ENCODE measurements at places on chromosomes 1 and 21. TPM values are rescaled to one million over a fixed set of nuclear protein-coding genes. Genes with fewer than 3 reads are reported as not detected.

- no peaks in the 10 kb centered on the region for H3K4me1 ChIP-seq
- H3K27ac ChIP-seq = no peak overlapping the region
- H3K4me3 ChIP-seq = no peak overlapping the region
- H3K36me3 ChIP-seq = no peaks in the 10 kb centered on the region
- no peak for DNase-seq
Observed at GRCh38 chr1:204945565-204945977, 74.9 kb downstream of the NFASC start.

Gene SLC45A3
- 2.3 TPM for total RNA-seq

DNA sequence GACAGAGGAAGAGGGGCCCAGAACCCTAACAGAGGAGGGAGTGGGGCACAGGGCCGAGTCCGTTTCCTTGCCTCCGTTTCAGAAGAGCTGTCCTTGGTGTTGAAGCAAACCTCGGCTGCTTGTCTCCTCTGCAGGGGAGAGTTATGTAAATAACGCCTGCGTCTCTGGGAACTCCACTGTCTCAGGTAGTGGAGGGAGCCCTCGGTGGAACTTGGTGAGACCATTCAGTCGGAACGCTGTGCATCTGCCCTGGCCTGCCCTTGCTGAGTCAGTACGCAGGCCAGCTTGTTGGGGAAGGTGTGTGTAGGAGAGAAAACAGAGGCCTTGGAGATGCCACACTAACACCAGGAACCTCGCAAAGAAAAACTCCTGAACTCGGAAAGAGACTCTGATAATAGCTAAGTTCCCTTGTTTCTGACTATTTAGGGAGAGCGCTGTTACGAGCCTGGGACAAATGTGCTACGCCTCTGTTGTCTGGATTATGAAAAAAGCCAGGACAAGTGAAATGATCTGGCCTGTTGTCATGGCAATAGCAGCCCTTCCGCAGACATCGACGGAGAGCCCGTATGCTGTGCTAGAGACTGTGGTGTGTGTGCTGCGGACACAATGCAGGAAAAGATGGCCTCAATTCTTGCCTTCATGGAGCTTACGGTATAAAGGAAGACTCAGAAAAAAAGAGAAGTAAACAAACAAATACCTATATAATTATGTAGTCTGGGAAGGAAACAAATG, 94.6 kb upstream of the AKT3 start:
- no peak overlapping the region for H3K27ac ChIP-seq
- H3K27me3 ChIP-seq = peaks cover 3% of the 10 kb centered on the region
- H3K36me3 ChIP-seq = no peaks in the 10 kb centered on the region

DNA sequence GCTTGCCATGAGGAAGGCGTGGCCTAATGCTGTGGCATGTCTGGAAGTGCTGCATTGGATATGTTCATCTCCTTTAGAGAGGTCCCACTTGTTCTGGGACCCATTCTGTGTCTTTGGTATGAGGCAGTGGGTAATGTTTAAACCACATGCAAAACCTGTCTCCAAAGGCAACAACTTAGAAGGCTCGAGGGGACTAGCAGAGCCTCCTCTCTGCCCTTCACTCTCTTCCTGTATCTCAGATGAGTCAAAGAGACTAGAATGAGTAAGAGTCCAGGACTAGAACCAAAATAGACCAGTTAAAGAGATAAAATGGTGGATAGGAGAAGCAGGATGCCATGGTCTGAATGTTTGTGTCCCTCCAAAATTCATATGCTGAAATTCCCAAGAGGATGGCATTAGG, 220.8 kb upstream of the KIAA0040 start:
- no peak for DNase-seq
- H3K4me3 ChIP-seq = no peak overlapping the region
- H3K27me3 ChIP-seq = no peaks in the 10 kb centered on the region

GRCh38 chr21:33325222-33326067, 675 bp downstream of the IFNAR1 start:
- peak overlapping the region; percentile 97 for H3K4me3 ChIP-seq
- peaks cover 3% of the 10 kb centered on the region for H3K36me3 ChIP-seq

DNA sequence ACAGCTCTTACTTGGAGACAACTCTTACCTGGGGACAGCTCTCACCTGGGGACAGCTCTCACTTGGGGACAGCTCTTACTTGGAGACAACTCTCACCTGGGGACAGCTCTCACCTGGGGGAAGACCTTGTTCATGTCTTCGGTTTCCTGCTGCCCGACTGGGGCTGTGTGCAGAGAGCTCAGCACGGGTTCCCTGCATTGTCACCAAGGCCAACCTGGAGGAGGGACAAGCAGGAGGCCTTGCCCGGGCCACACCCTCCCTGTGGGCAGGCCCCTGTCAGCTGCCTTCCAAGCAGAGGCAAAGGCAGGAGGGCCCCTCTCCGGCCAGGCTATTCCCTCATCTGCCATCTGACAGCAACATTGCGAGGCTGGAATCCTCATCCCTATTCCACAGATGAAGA, at the start of gene LDLRAD1:
Gene LDLRAD1, minus strand, starts transcription at position 208 of the 400 bp plus-strand sequence. Its CDS starts 74 bp downstream, at position 134.
- no peak within 1 kb of the TSS for H3K27ac ChIP-seq
- H3K4me1 ChIP-seq = no peaks in the 10 kb centered on the region
- H3K36me3 ChIP-seq = no peaks in the 10 kb centered on the region
- H3K27me3 ChIP-seq = peaks cover 11% of the 10 kb centered on the region
- no peak for DNase-seq

GRCh38 chr1:160071289-160071688, 1.3 kb upstream of the KCNJ10 start:
- no peak for DNase-seq
- H3K27me3 ChIP-seq = peaks cover 30% of the 10 kb centered on the region
- H3K27ac ChIP-seq = no peak overlapping the region
- no peak overlapping the region for H3K4me3 ChIP-seq
- peaks cover 17% of the 10 kb centered on the region for H3K4me1 ChIP-seq

Gene GPR52
- total RNA-seq = 0.89 TPM

Gene LRRC53
- total RNA-seq = not detected

DNA sequence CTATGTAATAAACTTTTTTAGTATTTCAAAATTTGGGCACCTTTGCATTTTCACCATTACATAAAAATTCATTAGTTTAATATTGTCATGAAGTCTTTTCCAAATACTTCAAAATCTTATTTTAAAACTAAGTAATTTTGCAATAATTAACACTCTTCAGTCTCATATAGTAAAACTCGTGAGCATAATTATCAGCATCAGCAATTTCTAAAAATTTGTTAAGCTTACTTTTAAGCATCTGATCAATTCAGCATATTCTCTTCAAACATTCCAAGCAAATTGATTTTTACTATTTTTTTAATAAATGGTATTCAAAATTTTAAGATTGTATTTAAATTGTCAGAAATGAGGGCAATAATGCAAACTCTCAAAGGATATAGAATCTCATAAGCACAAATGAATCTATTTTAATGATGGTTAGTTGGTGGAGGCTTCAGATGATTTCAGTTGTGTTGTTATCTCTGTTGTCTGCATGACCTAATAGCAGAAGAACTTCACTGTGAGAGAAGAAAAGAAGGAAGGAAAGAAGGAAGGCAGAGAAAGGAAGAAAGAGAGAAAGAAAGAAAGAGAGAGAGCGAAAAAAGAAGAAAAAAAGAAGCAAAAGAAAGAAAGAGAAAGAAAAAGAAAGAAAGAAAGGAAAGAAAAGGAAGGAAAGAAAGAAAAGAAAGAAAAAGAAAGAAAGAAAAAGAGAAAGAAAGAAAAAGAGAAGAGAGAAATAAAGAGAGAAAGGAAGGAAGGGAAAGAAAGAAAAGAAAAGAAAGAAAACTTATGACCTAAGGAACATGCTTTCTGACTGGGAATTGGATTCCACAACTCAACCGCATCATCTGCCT, 860.5 kb downstream of the NCAM2 start:
- H3K27ac ChIP-seq = no peak overlapping the region
- no peaks in the 10 kb centered on the region for H3K4me1 ChIP-seq
- no peak for DNase-seq
- H3K36me3 ChIP-seq = no peaks in the 10 kb centered on the region
- no peaks in the 10 kb centered on the region for H3K27me3 ChIP-seq

DNA sequence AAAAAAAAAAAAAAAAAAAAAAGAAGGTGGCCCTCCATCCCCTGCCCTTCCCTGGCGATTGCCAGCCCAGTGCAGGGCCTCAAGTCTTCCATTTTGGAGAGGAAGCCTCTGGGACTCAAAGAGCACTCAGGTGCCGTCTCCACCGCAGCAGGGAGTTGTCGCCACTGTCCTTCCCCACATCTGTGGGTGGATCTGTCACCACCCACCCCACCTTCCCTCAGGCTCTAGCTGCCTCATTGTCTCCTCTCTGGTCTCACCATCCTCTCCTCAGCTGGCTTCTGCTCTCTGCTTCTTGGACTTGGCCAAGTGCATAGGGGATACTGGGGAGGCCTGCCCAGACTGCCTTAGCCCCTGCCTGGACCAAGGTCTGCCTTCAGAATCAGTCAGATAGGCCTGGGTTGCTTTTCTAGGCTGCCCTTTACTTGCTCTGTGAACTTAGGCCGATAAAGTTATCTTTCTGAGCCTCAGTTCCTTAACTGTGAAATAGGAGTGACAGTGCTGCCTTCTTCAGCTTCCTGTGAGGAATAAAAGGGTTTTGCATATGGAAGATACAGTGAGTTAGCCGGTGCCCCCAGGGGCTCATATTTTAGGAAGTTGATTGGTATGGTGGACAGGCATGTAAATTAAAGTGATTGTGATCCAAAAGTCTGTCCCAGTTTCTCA, 15.8 kb downstream of the RCC1 start:
- H3K4me3 ChIP-seq = no peak overlapping the region
- peaks cover 15% of the 10 kb centered on the region for H3K4me1 ChIP-seq
- peaks cover 19% of the 10 kb centered on the region for H3K36me3 ChIP-seq
- H3K27me3 ChIP-seq = no peaks in the 10 kb centered on the region

Gene CD53
- total RNA-seq = 8.2 TPM

DNA sequence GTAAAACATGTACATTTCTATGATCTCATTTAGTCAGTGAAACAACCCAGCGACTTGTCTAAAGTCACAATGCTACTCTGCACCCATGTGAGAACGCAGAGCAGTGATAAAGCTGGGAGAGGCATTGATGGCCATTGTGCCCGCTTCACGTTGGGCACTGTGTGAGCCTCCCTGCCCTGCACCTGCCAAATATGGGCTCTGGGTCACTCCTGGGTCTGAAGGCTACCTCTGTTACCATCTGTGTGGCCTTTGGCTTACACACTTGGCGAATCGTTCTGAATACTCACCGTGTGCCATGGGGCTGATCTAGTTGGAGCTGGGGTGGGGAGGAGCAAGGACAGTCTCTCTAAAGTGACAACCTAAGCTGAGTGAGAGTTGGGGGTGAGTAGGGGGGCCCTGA, 29.9 kb downstream of the PCSK9 start:
- H3K4me3 ChIP-seq = no peak overlapping the region
- H3K27ac ChIP-seq = peak overlapping the region; percentile 40
- H3K27me3 ChIP-seq = no peaks in the 10 kb centered on the region
- peaks cover 60% of the 10 kb centered on the region for H3K36me3 ChIP-seq

- H3K36me3 ChIP-seq = no peaks in the 10 kb centered on the region
- no peak overlapping the region for H3K27ac ChIP-seq
- DNase-seq = no peak
- no peaks in the 10 kb centered on the region for H3K27me3 ChIP-seq
Observed at GRCh38 chr1:208393826-208394225, 149.6 kb upstream of the PLXNA2 start.

Gene EDARADD
- total RNA-seq = 0.18 TPM

Gene CFHR3
- 1.2 TPM for total RNA-seq

Gene LEPROT
- 45.8 TPM for total RNA-seq
